GM23338 (cell line): ENCODE measurements at places on chromosomes 3 and 15. TPM values are rescaled to one million over a fixed set of nuclear protein-coding genes. Genes with fewer than 3 reads are reported as not detected.

The ZNF662 gene
- total RNA-seq: 0.50 and 1.5 TPM in 2 replicates

The C3orf85 gene
- total RNA-seq: not detected in 2 replicates

The GMNC gene
- total RNA-seq: 0.31 and 0.47 TPM in 2 replicates

The CADPS gene
- 16.4 and 22.0 TPM in 2 replicates for total RNA-seq

- no peak for DNase-seq
Observed at GRCh38 chr3:174973465-174973864, 114.3 kb downstream of the NAALADL2 start.

DNA sequence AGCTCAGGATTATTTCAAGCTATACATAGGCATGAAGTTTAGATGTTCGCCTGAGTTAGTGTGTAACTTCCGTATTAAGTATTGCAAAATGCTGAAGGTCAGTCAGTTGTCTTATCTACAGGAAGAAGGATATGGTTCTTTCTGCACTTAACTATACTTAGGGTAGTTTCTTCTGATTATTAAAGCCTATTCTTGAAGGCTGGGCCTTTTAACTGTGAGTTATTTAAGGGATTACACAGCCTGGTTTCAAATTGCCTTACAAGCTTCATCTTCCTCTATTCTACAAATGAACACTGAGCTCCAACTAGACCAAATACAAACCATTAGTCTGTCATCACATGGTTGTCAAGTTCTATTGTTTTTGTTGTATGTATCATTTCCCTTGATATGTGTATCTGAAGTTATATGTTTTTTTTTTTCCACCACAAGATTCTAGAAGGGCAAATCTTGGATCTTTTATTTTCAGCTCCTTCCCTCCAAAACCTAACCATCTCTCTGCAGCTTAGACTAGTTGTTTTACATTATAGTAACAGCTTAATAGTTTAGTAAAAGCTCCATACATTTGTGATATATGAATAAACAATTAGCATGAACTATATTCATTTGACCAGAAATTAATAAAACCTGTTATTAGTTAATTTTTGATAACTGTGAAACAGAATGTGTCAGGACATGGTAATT is 272.9 kb upstream of the KCNMB2 start:
- no peak for DNase-seq

DNA sequence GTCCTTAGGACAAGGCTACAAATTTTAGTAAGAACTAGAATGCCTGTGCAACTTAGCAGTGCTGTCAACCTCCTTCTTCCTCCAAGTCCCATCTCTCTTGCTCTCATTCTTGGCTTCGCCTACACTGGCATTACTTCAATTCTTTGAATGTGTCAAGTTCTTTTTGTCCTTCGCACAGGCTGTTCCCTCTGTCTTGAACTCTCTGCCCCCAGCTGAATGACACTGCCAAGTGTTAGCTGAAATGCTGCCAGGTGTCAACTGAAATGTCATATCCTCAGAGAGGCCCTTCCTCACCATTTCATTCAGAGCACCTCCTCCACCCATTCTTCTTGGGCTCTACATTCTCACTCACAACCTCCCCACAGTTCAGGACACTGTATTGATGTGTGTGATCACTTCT is 48.8 kb upstream of the PSMD6 start:
- DNase-seq: no peak

DNA sequence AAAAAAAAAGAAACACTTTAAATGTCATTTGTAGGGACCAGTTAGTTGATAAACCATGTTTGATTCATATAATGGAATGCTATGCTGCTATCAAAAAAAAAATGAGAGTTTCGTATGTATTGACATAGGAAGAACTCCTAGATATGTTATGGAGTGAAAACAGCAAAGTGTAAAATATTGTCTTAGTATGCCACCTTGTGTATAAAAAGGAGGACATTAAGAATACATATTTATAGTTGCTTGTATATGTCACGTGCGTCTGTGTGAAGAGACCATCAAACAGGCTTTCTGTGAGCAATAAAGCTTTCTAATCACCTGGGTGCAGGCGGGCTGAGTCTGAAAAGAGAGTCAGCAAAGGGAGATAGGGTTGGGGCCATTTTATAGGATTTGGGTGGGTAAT is 39.5 kb downstream of the KBTBD8 start:
- no peak for DNase-seq

GRCh38 chr15:76533060-76533820 is 196.7 kb downstream of the ISL2 start:
- no peak for DNase-seq

GRCh38 chr3:156760333-156760732 is 65.8 kb upstream of the LEKR1 start:
- no peak for DNase-seq

DNA sequence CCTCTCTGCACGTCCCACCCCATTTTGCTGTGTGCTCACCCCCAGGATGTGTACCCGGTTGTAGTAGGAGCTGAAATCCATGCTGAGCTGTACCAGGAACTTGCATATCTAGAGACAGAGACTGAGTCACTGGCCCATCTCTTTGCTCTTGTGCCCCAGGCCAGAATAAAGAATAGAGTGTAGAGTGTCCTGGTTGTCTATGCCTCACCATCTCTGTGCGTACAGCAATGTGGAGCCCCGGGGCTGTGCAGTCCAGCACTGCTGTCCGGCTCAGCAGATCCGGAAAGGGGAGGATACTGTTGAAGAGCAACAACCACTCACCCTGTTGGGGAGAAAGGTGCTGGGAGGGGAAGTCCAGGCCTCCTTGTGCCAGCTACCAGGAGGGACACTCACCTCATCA is 2.6 kb downstream of the DALRD3 start:
- DNase-seq: no peak

GRCh38 chr3:160226026-160226907 is 1.0 kb downstream of the C3orf80 start:
- peak; percentile 65 for DNase-seq

GRCh38 chr3:270688-271087 is 74.1 kb downstream of the CHL1 start:
- DNase-seq: no peak

GRCh38 chr3:68067314-68067713 is 412.9 kb upstream of the SUCLG2 start:
- DNase-seq: no peak

DNA sequence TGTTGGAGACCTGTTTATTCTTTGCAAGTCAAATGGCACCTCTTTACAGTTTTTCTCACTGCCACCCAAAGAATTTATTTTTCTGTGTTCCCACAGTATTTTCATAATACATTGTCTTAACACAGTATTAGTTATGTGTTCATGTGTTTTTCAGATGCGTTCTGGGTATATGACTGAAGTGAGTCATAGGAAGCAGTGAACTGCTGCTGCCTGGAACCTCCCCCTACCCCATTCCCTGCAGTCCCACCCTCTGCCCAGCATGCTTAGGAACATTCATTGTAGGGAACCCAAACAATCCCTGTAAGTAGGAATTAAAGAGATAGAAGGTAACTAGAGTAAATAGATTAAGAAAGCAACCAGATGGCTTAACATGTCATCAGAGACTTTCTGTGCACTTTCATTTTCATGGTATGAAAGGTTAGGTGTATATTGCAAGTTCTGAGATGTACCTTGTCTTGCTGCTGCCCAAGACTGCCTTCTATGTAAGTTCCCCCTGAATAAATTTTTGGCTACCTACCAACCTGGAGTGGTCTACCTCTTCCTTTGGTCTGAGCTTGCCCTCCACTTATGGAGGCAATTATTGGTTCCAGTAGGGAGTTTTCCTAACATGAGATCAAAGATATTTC is 21.9 kb upstream of the SQOR start:
- no peak for DNase-seq
